ENCODE measurements at places on chromosomes 6 and 20.

- DNase-seq: no peak
Observed at GRCh38 chr6:53664623-53665022, 933 bp downstream of the KLHL31 start.

GRCh38 chr6:63504777-63505384 lies 67.4 kb upstream of the LOC128125822 start:
- DNase-seq: no peak

DNA sequence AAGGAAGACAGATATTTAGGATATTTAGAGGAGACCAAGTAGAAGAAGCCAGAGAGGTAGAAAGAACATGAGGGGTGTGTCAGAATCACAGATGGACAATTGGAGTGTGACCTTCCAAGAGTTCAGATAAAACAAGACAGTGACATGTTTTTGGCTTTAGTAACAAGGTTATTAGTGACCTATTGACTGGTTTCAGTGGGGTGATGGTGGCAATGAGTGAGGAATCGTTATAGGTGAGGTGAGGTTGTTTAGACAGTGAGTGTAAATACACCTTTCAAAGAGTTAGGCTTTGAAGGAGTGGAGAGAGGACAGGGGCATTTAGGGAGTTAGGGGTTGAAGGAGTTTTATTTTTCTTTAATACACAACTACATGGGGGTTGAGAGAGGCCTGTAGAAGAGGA lies 3.2 kb downstream of the SNRNP48 start:
- no peak for DNase-seq

DNA sequence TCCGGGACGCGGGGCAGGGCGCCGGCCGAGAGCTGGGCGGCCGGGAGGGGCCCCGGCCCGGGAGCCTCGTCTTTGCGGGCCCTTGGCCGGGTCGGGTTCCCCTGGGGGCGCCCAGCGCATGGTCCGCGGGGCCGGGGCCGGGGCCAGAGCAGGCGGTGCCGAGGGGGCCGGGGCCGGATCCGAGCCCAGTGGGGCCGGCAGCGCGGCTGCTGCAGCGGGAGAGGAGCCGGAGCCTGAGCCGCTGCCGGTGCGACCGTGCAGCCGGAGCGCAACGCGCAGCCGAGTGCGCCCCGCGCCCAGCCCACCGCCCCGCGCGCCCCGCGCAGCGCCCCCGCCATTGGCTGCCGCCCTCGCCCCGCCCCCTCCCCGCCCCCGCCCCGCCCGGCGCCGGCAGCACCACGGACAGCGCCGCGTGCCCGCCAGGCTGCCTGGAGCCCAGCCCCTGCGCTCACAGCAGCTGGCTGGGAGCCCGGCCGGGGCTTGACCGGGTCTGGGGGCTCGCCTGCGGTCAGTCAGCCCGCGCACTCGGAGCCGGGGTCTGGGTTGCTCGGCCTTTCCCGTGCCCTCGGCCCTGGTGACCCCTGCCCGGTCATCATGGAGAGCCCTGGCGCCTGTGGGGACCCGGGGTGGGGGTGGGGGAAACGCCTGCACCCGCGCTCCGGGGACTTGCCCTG lies at the start of gene HRH3:
HRH3 (minus strand) TSS at position 287 of the 674 bp plus-strand sequence. CDS start 308 bp downstream, outside the sequence.
- DNase-seq: no peak

- no peak for DNase-seq
Observed at GRCh38 chr6:45415788-45416518, 38.2 kb upstream of the SUPT3H start.

DNA sequence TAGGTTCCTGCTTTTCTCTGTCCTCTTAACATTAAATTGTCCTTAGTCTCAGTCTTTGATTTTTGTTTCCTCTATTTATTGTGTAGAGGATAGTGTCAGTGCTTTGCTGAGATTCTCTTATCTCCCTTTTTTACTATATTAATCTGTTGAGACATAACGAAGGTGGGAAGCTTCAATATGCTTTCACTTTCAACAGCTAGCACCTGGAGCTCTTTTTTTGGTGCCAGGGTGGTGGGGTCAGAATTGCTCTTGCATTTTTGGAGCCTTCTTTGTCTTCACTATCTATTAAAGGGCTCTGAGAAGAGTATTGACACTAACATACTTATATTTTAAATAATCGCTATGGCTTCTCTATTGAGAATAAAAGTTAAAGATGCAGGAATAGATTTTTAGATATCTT lies 97.1 kb upstream of the EPHA7 start:
- no peak for DNase-seq

DNA sequence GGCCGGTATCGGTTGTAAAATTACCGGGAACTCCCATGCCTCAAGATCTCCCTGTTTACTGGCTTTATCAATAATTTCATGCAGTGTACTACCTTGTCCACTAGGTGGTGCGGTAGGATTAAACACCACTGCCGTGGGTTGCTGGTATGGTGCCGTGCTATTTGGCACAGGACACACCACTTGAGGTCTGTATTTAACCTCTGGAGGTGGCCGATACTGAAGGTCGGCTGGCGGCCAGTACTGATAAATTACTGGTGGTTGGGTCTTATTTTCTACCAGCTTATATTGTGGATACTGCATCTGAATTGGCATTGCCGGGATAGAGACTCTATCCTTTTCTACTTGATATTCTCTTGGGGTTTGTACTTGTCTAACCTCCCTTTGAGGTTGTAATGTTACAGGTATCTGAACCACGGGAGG lies 14.3 kb upstream of the PTCRA start:
- peak; percentile 88 for DNase-seq

- DNase-seq: no peak
Observed at GRCh38 chr20:46600286-46600752, 49.9 kb upstream of the OCSTAMP start.

DNA sequence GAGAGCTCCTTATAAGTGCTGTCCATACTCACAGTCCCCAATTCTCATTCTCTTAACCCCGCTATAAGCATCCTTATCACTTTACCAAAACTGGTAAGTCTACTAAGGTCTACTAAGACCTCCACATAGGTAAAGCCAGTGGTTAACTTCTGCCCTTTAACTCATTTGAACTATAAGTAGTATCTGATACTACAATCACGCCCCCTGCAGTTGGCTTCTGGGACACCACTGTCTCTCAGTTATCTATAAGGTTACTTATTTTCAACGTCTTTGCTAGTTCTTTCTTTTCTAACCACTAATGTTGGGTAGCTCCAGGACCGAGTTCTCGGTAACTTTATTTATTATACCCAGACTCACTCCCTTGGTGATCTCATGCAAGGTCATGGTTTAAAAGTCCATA lies 142.6 kb downstream of the ARHGAP18 start:
- peak; percentile 23 for DNase-seq

DNA sequence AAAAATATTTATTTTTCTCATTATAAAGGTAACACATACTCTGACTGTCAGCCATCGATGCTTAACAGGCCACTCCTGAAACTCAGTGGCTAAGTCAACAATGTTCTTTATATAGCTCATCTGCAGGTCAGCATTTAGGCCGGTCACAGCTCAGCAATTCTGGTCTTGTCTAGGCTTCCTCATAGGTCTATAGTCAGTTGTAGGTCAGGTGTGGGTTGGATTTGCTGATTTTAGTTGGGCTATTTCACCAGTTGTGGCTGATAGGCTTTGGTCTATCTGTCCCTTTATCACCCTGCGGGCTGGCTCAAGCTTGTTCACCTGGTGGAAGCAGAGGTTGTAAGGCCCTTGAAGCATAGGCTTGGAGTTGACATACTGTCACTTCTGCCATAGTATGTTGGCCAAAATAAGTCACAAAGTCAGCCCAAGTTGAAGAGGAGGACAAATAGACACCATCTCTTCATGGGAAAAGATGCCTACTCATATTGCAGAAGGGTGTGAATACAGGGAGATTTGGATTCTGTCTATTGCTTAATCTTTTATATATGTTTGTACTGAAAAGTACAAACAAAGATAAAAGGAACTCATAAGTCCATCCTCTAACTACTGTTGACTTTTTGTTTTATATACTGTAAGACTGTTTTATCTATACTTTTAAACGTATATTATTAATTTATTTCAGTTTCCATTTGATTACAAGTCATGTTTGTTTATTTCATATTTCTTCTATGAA lies 75.0 kb downstream of the BCKDHB start:
- DNase-seq: no peak
